ENCODE measurements at places on chromosomes 1 and 21. TPM values are rescaled to one million over a fixed set of nuclear protein-coding genes. Genes with fewer than 3 reads are reported as not detected.
A peak's percentile ranks its signal among the peaks of the same experiment; 100 is the strongest.

GRCh38 chr1:109826930-109827349 is 63.2 kb upstream of the EPS8L3 start:
- H3K27me3 ChIP-seq, result no peaks in the 10 kb centered on the region
- no peak overlapping the region for H3K4me3 ChIP-seq
- H3K27ac ChIP-seq, result no peak overlapping the region
- H3K36me3 ChIP-seq, result no peaks in the 10 kb centered on the region

DNA sequence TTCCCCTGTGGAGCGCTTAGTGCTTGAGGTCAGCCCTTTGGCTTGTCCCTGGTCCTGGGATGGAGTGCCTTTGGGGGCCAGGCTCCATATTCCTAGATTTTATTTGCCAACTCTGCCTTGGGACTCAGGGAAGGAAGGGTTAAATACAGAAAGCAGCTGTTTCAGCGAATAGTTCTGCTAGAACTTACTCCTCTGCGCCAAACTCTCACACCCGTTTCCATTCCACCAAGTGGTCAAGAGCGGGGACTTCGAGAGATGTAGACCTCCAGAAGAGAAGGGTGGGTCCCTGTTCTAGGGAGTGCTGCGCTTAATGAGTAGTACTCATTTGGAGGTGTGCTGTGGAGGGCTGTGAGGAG is 704 bp upstream of the TOMM40L start:
- no peaks in the 10 kb centered on the region for H3K27me3 ChIP-seq
- H3K4me3 ChIP-seq, result no peak overlapping the region
- DNase-seq, result no peak
- peaks cover 20% of the 10 kb centered on the region for H3K36me3 ChIP-seq
- peaks cover 26% of the 10 kb centered on the region for H3K4me1 ChIP-seq

The CD34 gene
- not detected for total RNA-seq

GRCh38 chr1:208691012-208691411 is 446.8 kb upstream of the PLXNA2 start:
- H3K27ac ChIP-seq, result no peak overlapping the region
- no peak overlapping the region for H3K4me3 ChIP-seq
- no peak for DNase-seq
- no peaks in the 10 kb centered on the region for H3K36me3 ChIP-seq
- H3K27me3 ChIP-seq, result no peaks in the 10 kb centered on the region

The AADACL4 gene
- not detected for total RNA-seq

DNA sequence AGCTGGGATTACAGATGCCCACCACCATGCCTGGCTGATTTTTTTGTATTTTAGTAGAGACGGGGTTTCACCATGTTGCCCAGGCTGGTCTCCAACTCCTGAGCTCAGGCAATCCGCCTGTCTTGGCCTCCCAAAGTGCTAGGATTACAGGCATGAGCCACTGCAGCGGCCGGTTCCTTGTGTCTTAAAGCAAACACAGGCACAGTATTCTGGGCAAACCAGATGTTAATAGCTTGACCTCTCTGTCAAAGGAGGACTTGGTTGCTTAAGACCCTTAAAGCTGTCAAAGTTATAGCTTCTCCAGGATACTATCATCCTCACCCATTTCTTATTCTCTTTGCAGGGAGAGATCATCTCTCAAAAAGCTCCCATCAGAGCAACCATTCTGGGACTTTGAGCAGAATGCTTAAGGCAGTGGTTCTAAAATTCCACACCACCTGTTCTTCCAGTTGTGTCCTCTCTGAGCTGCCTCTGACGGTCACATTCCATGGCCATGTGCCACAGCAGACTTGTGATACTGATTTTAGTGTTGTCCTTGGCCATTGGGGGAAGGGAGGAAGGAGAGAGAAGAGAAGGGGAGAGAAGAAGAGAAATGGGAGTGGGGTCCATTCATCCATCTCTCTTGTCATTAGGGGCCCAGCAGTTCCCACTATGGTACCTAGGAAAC is 81.8 kb downstream of the PBX1 start:
- H3K4me3 ChIP-seq, result no peak overlapping the region
- H3K27ac ChIP-seq, result no peak overlapping the region
- no peaks in the 10 kb centered on the region for H3K36me3 ChIP-seq
- DNase-seq, result peak; percentile 57
- H3K27me3 ChIP-seq, result no peaks in the 10 kb centered on the region
- H3K4me1 ChIP-seq, result peaks cover 38% of the 10 kb centered on the region

- no peaks in the 10 kb centered on the region for H3K4me1 ChIP-seq
- H3K27ac ChIP-seq, result no peak overlapping the region
- no peaks in the 10 kb centered on the region for H3K36me3 ChIP-seq
- no peaks in the 10 kb centered on the region for H3K27me3 ChIP-seq
- H3K4me3 ChIP-seq, result no peak overlapping the region
- peak; percentile 22 for DNase-seq
These were observed 24.8 kb downstream of the KCNAB2 start for GRCh38 chr1:6070450-6070974.

DNA sequence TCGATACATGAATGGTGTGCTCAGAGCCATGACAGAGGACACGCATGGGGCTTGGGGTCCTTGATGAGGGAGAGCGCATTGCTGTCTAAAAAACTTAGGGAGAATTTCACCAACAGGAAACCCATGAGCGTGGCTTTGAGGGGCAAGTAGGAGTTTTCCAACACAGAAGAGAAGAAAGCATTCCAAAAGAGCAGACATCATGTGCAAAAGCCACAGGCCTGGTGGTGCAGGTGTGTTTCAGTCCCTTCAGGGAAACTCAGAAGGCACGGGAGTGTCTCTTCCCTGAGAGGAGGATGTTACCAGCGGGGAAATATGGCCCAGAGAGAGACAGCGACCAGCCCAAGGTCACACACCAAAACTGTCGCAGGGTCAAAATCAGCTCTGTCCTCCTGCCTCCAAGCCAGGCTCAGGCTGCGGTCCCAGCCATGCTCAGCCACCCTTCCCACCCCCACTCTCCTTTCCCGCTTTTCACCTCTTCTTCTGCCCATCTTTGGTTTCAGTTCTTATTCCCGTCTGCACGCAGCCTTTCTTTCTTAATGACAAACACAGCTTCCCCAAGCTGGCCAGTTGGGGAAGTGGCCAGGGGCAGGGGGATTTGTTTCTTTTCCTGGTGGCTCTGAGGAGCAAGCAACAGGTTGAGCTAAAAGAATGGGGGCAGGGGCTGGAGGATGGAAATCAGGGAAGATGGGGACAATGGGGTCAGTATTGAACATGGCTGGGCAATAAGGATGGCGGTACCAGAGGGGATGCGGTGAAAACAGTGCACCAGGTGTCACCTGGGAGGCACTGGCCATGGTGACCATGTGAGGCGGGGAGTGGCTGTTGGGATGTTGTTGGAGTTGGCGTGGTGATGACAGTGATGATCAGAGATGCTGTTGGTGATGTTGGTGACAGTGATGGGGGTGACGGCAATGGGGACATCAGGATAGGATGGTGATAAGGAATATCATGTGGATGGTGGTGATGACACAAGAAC is 10.3 kb downstream of the LAPTM5 start:
- no peak for DNase-seq
- peaks cover 6% of the 10 kb centered on the region for H3K27me3 ChIP-seq
- H3K4me1 ChIP-seq, result no peaks in the 10 kb centered on the region

The UAP1 gene
- total RNA-seq, result 118 TPM

The SON gene
- 373 TPM for total RNA-seq

The RGS4 gene
- total RNA-seq, result 16.6 TPM

DNA sequence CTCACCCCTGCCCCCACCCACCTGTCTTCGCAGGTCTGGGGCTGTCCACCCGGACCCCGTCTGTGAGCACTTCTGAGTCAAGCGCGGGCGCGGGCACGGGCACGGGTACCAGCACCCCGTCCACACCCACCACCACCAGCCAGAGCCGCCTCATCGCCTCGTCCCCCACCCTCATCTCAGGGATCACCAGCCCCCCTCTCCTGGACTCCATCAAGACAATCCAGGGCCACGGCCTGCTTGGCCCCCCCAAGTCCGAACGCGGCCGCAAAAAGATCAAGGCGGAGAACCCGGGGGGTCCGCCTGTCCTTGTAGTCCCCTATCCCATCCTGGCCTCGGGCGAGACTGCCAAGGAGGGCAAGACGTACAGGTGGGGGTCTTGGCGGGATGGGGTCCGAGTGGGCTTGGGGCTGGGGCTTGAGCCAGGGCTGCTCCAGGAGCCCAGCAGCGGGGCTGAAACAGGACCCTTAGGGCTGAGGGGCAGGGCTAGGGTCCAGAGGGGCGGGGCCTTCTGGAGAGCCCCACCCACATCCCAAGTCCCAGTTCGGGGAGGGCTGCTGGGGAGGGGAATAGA is 23.9 kb downstream of the ZNF362 start:
- H3K4me3 ChIP-seq, result no peak overlapping the region
- no peaks in the 10 kb centered on the region for H3K27me3 ChIP-seq
- no peaks in the 10 kb centered on the region for H3K4me1 ChIP-seq
- H3K36me3 ChIP-seq, result no peaks in the 10 kb centered on the region

- H3K36me3 ChIP-seq, result no peaks in the 10 kb centered on the region
- no peaks in the 10 kb centered on the region for H3K4me1 ChIP-seq
- no peak overlapping the region for H3K4me3 ChIP-seq
These were observed 33.4 kb upstream of the SMYD2 start for GRCh38 chr1:214247501-214248041.

DNA sequence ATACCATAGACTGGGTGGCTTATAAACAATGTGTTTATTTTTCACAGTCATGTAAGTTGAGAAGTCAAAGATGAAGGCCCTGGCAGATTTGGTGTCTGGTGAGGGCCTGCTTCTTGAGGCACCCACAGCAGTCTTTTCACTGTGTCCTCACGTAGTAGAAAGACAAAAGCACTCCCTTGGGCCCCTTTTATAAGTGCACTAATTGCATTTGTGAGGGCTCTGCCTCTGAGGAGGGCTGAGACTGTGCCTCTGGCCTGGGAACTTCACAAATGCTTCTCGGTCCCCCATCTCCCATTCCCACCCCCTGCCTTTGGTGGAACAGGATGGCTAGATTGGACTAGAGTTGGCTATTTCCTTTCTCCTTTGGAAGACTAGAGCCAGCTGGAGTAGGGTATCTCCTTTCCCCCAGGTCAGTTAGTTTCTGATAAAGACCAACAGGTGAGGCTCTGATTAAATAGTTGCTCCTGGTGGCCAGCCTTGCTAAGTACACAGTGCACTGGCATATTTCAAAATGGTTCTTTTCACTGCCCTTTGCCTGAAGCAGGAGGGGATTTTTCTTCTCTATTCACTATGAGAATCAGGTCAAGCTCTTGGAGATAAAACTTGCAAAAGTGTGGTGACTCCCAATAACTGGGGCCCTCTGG is 82.9 kb downstream of the PLPPR4 start:
- no peaks in the 10 kb centered on the region for H3K27me3 ChIP-seq
- no peaks in the 10 kb centered on the region for H3K4me1 ChIP-seq
- no peak for DNase-seq
- H3K27ac ChIP-seq, result no peak overlapping the region
- no peak overlapping the region for H3K4me3 ChIP-seq

- H3K4me1 ChIP-seq, result peaks cover 13% of the 10 kb centered on the region
- peaks cover 18% of the 10 kb centered on the region for H3K27me3 ChIP-seq
- H3K36me3 ChIP-seq, result no peaks in the 10 kb centered on the region
- DNase-seq, result no peak
These were observed 30.3 kb upstream of the PLCH2 start for GRCh38 chr1:2445823-2446215.

GRCh38 chr1:204442376-204443259 is 31.0 kb upstream of the PPP1R15B start:
- H3K27ac ChIP-seq, result peak overlapping the region; percentile 93
- DNase-seq, result no peak
- H3K27me3 ChIP-seq, result no peaks in the 10 kb centered on the region
- H3K4me1 ChIP-seq, result peaks cover 57% of the 10 kb centered on the region
- H3K36me3 ChIP-seq, result peaks cover 56% of the 10 kb centered on the region
- no peak overlapping the region for H3K4me3 ChIP-seq

DNA sequence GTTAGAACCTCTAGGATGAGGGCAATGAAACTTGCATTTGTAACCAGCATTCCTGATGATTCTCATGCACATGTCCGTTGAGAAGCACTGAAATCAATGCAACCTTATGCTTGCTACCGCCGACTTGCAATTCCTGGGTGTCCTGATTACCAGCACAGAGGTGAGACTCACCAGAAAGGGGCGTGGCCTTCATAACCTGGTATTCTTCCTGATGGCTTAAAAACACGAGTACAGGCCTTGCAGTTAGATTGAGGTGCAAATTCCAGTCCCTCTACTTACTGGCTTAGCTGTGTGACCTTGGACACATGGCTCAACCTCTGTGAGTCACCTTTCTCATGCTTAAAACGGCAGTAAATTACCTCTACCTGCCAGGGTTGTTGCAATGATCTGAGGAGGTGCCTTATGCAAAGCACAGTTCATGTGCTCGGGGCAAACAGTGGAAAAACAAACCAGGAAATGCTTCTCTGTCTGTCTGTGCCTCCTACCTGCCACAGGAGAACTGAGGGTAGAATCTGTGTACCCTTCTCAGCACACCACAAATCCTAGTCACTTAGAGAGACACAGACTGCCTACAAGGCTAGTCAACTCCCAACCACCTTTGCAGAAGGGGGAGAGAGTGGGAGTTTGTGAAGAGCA is 39.1 kb upstream of the ECE1 start:
- no peaks in the 10 kb centered on the region for H3K27me3 ChIP-seq
- H3K36me3 ChIP-seq, result peaks cover 4% of the 10 kb centered on the region
- H3K27ac ChIP-seq, result peak overlapping the region; percentile 83
- DNase-seq, result peak; percentile 82
- H3K4me3 ChIP-seq, result no peak overlapping the region

The ALDH9A1 gene
- total RNA-seq, result 58.8 TPM

- H3K4me3 ChIP-seq, result no peak overlapping the region
- H3K36me3 ChIP-seq, result no peaks in the 10 kb centered on the region
- H3K27me3 ChIP-seq, result no peaks in the 10 kb centered on the region
- H3K27ac ChIP-seq, result no peak overlapping the region
- no peaks in the 10 kb centered on the region for H3K4me1 ChIP-seq
- DNase-seq, result peak; percentile 13
These were observed 42.7 kb upstream of the TMEM51 start for GRCh38 chr1:15110867-15111230.

- H3K27me3 ChIP-seq, result no peaks in the 10 kb centered on the region
- H3K4me3 ChIP-seq, result peak overlapping the region; percentile 44
- no peaks in the 10 kb centered on the region for H3K36me3 ChIP-seq
- H3K4me1 ChIP-seq, result peaks cover 22% of the 10 kb centered on the region
- H3K27ac ChIP-seq, result peak overlapping the region; percentile 91
- peak; percentile 81 for DNase-seq
These were observed 21.6 kb downstream of the TCEA3 start for GRCh38 chr1:23403038-23403336.

- no peak overlapping the region for H3K4me3 ChIP-seq
- H3K36me3 ChIP-seq, result peaks cover 58% of the 10 kb centered on the region
- H3K27me3 ChIP-seq, result no peaks in the 10 kb centered on the region
- H3K4me1 ChIP-seq, result peaks cover 13% of the 10 kb centered on the region
- no peak for DNase-seq
These were observed 4.5 kb downstream of the POLR3C start for GRCh38 chr1:145828367-145829026.

- peaks cover 3% of the 10 kb centered on the region for H3K27me3 ChIP-seq
- H3K4me3 ChIP-seq, result no peak overlapping the region
- no peak overlapping the region for H3K27ac ChIP-seq
- DNase-seq, result no peak
- peaks cover 29% of the 10 kb centered on the region for H3K4me1 ChIP-seq
- H3K36me3 ChIP-seq, result no peaks in the 10 kb centered on the region
These were observed 29.6 kb downstream of the KCNC4 start for GRCh38 chr1:110239441-110240430.

GRCh38 chr1:228544921-228545591 is 57.9 kb downstream of the RNF187 start:
- no peaks in the 10 kb centered on the region for H3K36me3 ChIP-seq
- H3K27ac ChIP-seq, result no peak overlapping the region
- DNase-seq, result peak; percentile 40
- H3K4me3 ChIP-seq, result no peak overlapping the region

The PODN gene
- not detected for total RNA-seq

The TMEM240 gene
- 0.87 TPM for total RNA-seq

- no peak overlapping the region for H3K4me3 ChIP-seq
- H3K36me3 ChIP-seq, result no peaks in the 10 kb centered on the region
- DNase-seq, result no peak
- no peaks in the 10 kb centered on the region for H3K4me1 ChIP-seq
These were observed 125.2 kb upstream of the GALNT2 start for GRCh38 chr1:229941831-229942230.

The QSOX1 gene
- total RNA-seq, result 192 TPM

The ACKR1 gene
- not detected for total RNA-seq

The AUNIP gene
- 22.2 TPM for total RNA-seq
